ENCODE measurements at places on chromosomes 11 and 22.
A peak's percentile ranks its signal among the peaks of the same experiment; 100 is the strongest.

DNA sequence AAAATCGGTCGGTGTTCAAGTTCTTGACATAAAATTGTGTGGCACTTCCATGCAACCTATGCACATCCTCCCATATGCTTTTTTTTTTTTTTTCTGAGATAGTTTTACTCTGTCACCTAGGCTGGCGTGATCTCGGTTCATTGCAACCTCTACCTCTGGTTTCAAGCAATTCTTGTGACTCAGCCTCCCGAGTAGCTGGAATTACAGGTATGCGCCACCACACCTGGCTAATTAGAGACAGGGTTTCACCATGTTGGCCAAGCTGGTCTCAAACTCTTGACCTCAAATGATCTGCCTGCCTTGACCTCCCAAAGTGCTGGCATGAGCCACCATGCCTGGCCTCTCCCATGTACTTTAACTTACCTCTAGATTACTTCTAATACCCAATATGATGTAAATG is 15.0 kb downstream of the GLB1L3 start:
- DNase-seq, result peak; percentile 6

- DNase-seq, result no peak
Observed at GRCh38 chr11:47891886-47892285, 43.7 kb upstream of the NUP160 start.

DNA sequence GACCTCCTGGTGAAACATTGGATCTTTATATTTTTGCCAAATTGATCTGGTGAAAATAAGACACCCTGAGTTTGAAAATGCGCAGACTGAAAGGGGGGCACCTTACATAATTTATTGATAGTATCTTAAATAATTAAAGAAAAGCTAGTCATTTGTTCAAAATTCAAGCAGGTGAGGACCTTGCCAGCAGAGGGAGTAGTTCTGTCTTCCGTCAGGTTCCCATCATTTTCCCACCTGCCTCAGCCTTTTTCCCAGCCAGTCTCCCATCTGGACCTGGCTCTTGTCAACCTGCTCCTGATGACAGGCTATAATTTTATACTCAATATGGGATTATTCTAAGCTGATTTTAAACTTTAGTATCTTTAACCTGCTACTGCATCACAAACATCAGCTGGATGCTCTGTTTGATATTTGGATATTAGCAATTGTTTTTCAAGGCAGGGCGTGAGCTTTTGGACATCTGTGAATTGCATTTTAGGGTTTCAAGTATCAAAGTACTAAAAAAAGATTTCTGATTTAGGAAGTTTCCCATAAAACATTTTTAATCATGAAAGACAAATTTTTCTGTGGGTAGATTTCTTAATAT is 132.0 kb downstream of the ELP4 start:
- peak; percentile 57 for DNase-seq

- no peak for DNase-seq
Observed at GRCh38 chr11:20303391-20303965, 60.0 kb upstream of the HTATIP2 start.

DNA sequence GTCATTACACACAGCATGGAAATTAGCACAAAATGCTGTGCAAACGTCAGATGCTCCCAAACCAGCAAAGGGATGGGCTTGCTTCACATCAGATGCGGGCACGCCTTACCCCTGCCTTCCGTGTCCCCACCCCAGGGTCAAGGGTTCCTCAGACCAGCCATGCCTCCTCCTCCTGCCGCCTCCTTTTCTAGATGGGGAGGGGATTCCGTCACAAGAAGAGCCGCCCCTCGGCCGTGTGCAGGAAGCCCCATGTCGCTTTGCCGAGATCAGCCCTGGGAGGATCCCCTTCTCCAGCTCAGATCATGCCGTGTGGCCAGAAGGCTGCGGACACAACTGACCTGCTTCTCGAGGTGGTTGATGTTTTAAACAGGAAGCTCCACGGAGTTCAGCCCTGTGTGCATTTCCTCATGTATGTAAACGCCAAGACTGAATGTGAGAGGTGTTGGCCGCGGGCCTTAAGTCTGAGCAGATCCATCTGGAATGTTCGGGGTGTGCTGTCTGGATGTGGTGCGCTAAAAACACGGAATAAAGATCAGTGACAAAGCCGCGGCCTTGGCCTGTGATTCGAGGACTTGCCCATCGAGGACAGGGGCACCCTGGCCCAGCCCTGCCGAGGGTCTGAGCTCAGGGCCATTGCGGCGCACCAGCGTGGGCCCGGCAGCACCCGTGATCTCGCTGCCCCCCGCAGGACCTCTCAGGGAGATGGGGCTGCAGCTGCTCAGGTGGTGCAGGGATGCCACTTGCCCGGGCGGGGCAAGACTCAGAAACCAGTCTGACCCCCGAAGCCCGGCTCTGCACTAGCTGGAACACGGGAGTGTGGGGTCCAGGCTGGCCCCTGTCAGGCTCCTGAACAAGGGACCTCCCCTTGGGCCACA is 412.9 kb downstream of the TBC1D22A start:
- DNase-seq, result no peak

DNA sequence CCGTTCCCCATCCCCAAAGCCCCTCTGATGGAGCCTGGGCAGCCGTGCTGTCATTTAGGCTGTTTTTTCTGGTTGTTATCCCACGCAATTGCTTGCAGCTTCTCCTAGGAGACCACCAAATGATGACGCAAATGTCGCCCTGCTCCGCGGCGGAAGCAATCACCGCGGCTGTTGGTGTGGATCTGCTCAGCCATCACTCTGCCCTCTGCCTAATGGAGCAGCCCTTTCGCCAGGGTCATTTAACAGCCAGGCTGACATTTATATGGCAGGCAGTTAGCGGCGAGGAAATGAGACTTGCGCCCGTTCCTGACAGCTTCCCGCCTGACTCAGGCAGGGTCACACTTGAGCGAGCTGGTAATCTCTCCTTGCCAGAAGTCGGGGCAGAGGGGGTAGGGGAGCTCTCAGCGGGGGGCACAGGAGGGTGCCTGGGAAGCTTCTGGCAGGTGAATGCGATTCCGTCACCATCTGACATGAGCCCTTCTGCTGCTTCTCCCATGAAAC is 97.9 kb upstream of the RTL6 start:
- no peak for DNase-seq

- no peak for DNase-seq
Observed at GRCh38 chr22:43881091-43882061, 10.4 kb downstream of the PNPLA5 start.

- no peak for DNase-seq
Observed at GRCh38 chr22:47775686-47776085, 1013.2 kb downstream of the TBC1D22A start.

- no peak for DNase-seq
Observed at GRCh38 chr11:31617246-31617645, 107.7 kb downstream of the ELP4 start.

GRCh38 chr11:124740277-124740882 is 638 bp downstream of the NRGN start:
- DNase-seq, result peak; percentile 73

DNA sequence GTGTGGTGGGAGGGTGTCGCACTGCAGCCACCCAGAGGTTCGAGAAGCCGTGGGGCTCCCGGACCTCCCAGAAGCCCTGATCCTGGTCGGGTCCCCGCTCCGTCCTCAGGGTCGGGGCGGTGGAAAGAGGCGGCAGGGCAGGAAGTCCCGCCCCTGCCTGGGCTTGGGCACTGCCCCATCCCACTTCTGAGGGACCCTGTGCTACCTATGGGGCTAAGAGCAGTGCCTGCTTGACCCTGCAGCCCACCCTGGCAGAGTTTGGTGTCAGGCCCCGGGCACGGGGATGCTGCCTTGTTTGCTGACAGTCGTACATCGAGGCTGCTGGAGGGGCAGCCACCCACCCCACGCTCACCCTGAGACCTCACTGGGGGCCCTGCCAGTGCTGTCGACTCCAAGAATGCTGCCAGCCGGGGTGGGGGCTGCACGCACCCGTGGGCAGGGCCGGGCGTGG is 19.4 kb downstream of the RNH1 start:
- DNase-seq, result no peak

GRCh38 chr22:26393929-26394328 is 35.1 kb upstream of the ASPHD2 start:
- no peak for DNase-seq

DNA sequence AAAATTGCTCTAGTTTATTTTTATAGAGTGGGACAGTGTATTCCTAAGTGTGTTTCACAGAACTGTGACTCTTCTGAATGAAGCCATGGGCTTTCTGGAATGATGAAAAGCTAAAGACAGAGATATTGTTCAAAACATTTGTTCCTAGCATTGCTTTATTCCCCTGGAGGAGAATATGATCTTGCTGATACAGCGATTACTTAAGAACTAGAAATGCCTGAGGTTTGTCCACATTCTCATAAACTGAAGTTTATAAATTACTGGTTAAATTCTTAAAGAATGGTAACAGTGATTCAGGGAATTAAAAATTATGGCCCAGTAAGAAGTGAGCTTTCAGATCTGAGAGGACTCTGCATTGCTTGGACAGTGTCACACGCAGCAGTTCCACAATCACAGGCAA is 690.3 kb downstream of the FAM181B start:
- DNase-seq, result no peak

DNA sequence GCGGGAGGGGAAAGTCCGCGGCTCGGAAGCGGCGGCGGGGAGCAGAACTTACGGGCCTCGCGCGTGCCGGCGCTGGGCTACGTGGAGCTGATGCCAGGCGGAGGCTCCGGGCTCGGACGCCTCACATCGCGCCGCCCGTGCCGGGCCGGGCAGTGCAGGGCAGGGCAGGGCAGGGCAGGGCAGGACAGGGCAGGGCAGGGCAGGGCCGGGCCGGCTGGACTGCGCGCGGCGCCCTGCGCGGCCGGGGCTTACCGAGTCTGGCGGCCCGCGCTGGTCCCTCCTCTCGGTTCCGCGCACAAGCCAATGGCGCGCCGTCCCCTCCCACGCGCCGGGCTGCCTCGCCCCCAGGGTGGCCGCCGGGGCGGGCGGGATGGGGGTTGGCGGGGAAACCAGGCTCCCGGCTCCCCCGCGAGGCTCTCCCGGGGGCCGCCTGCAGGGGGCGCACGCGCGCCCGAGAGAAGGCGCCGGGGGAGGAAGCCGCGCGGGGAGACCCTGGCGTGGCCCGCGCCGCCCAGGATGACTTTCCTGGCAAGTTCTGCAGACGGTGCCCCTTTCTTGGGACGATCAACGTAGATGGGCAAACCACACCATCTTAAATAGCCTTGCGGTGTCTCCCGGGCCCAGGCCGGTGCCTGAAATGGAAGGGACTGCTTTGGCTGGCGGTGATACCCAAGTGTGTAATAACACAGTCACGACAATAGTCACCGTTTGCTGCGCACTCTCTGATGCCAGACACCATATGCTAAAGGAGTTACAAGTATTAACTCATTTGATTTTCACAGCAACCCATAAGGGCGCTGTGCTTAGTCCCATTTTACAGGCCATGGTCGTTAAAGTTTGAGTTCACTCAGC is at the start of gene TP53I11:
TP53I11 (minus strand) TSS at position 259 of the 852 bp plus-strand sequence. CDS start 12,548 bp downstream, outside the sequence.
- DNase-seq, result peak; percentile 89

- DNase-seq, result no peak
Observed at GRCh38 chr11:69295079-69295994, 1.4 kb downstream of the MYEOV start.

DNA sequence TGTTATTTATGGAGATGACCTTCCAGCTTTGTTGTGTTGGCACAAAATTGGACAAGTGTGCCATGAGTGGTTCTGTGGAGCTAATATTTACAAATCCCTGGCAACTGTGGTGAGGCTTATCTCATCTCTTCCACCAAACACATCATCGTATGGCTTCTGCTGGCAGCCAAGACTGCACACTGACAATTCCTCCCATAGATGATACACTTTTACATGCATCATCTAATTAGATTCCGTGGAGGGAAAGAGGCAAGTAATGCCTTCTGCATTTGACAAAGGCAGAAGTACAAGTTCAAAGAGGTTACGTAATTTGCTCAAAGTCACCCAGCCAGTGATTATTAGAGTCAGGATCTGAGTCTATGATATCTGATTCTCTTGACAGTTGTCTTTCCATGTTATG is 62.7 kb upstream of the KIRREL3 start:
- DNase-seq, result no peak

DNA sequence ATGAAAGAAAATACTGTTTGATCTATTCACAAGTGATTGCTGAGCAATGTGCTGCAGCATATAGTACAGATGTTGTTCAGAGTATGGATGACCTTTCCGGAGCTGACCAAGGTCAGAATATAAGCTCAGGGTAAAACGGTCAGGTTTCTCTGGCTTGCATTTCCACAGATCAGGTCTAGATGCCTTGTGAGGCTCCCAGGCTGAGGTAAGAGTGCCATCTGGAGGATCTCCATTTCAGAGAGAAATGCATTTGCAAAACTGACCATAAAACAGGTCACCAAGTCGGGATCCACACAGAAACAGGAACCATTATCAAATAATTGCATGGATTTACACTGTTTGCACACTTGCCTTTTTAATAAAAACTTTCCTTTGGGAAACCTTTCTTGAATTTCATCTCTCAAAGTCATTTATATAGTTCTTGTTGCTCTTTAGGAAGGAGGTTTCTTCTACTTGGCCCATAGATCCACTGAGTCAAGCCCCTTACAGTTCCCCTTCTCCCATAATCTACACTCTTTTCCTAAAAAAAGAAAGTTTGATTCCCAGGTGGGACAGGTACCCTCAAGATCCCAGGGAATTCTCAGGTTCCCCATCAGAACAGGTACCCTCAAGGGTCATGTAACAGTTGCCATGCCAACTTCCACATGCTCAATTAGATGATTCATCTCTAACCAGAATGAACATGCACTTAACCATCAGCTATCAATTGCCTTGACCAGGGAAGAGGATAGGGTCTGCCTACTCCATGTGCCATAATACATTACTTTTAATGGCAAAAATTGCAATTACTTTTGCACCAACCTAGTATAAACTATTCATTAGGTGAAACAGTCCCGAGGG is 25.0 kb upstream of the TMPRSS5 start:
- peak; percentile 47 for DNase-seq

- DNase-seq, result peak; percentile 58
Observed at GRCh38 chr22:36644333-36644757, 59.2 kb downstream of the CACNG2 start.

DNA sequence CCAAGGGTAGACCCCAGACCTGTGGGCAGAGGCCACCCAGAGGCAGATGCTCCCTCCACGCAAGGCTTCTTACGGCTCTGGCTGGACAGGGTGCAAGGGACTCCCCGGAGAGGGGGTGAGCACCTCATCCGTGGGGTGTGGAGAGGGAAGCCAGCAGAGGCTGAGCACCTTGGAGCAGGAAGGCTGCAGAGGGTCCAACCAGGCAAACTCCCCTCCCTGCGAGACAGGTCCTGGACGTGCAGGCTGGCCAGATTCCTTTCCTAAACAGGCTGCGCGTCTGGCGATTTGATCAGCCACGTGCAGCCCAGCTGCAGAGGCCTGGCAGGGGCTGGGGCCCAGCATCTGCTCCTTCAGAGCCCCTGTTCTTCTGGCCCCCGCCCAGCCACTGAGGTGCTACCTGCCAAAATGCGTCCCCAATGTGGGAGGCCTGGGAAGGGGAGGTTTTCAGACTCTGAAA is 49.3 kb downstream of the WNT11 start:
- DNase-seq, result no peak

- DNase-seq, result peak; percentile 65
Observed at GRCh38 chr11:1410366-1411291, 20.9 kb downstream of the BRSK2 start.

GRCh38 chr11:25775603-25776002 is 556.3 kb upstream of the ANO3 start:
- no peak for DNase-seq

DNA sequence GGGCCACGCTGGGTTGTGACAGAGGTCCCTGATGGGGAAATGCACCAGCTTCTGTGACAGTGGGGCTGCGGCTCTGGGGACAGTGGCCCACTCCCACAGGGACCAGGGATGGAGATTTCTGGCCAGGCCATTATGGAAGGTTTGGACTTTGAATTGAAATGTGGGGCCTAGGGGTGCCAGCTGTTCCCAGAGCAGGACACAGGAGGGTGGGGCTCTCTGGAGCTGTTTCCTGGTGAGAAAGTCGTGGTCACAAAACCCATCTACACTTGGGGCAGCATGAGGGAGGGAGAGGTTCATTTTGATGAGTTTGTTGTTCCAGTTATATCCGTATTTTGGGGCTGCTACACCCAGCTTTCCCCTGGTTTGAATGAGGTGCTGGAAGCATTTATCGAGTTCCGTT is 52.2 kb downstream of the LRP5 start:
- no peak for DNase-seq
